ENCODE measurements at places on chromosomes 12 and 14.

DNA sequence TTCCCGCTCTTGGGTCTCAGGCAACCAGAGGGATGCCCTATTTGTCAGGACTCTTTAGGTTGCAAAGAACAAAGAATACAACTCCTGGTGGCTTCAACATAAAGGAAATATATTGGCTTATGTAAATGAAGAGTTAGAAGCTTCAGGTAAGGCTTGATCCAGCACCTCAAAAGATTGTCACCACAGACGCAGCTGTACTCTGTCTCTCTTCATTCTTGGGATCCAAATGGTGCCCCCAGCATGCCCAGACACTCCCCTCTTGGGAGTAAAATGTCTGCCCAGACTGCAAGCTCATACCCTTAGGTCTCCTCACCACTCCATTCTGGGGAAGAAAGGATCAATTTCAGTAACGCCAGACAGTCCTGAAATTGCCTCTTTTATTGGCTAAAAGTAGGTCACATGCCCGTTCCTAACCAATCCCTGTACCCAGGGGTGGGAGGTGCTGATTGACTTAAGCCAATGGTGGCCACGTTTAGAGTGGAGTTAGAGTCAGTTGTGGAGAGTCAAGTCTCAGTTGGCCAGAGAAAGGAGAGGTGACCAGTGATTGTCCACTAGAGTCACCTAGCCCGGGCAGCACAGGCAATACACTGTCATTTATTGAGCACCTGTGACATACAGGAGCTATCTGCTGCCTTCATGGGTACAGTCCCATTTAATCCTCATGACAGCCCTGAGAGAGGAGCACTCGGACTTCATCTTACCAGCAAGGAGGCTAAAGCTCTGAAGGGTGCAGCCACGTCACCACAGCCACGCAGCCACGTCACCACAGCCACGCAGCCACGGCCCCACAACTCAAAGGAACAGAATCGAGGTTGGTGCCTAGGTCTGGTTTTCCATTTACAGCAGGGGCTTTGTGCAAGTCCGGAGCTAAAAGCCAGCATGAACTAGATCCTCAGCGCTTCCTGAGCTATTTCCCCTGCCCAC lies 19.7 kb upstream of the BEGAIN start:
- peak; percentile 42 for DNase-seq

- no peak for DNase-seq
These were observed 21.0 kb downstream of the EEA1 start for GRCh38 chr12:92908108-92908507.

- no peak for DNase-seq
These were observed 122.1 kb upstream of the NRXN3 start for GRCh38 chr14:78048120-78048519.

DNA sequence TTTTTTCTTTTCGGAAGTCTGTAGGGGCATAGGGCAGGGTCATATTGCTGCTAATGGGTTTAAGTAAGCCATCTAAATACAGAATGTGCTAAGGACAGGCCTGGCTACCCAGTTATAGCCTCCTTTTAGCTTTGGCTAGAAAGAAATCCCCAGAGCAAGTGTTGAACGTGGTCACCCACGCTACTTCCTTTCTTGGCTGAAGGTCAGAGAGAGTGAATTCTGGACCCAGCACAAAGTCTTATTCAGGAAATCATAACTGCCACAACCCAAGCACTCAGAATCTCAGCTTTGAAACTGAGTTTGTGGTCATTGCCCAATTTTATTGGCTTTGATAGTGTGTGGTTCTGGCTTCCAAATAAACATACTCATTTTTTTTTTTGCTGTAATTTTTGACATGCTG lies 542.1 kb upstream of the ATP2B1 start:
- DNase-seq = no peak

DNA sequence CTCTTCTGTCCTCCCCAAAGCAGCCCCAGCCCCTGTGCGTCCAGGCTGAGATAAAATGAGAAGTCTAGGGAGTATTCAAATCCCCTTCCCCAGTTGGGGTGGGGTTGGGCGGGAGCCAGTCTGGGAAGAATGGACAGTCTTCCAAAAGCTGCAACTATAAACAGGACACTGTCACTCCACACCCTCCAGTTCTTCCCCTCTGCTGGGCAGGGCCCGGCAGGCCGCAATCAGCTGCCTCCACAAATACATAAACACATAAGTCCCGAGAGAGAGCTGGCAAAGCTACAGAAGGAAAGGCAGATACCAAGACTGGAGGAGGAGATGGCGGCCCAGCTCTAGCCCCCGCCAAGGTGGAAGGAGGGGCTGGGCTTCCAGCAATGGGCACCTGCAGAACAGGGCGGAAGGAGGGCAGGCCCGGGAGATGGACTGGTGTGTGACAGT lies 12.7 kb downstream of the LTBP2 start:
- no peak for DNase-seq
